ENCODE measurements at places on chromosomes 4 and X.

- DNase-seq: no peak
These were observed 154.5 kb downstream of the GASK1B start for GRCh38 chr4:158018221-158018830.

DNA sequence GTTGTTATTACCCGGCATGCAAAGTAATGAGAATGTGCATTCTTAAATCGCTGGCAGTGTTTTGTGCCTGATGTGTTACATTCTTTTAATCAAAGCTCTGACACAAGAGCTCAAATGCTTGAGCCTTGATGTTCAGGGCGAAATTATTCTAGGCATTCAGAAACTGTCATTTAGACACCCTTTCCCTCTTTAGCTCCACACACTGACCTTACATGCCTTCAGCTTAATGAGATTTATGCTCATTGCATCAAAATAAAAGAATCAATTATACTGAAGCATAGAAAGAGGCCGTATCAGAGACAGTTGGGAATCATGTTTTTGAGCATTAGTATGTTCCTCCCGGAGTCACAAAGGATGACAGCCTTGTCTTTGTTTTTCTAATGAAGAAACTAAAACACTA lies 56.7 kb downstream of the FAM114A1 start:
- no peak for DNase-seq

- DNase-seq: no peak
These were observed 97.1 kb downstream of the LDB2 start for GRCh38 chr4:16801356-16801755.

DNA sequence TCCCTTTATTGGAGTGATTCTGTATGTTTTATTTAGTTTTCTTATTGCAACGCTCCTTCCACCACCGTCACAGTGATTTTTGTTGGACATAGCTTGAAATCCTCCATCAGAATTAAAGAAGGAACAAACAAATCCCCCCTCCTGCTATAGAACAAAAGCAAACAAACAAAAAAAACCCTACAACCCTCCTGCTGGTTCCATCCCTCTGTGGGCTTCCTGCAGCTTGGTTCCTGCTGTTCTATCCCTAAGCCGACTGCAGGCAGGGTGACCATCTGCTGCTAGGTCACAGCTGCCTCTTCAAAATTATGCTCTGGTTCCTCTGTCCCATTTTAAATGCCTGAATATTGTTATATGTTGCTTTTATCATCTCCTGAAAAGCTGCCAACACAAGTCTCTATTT lies 116.8 kb upstream of the AGA start:
- no peak for DNase-seq

- no peak for DNase-seq
These were observed 41.9 kb downstream of the PCDH19 start for GRCh38 chrX:100368167-100368566.

GRCh38 chr4:152936446-152937335 lies 568 bp downstream of the FHDC1 start:
- peak; percentile 56 for DNase-seq

GRCh38 chr4:61507091-61507490 lies 307.0 kb downstream of the ADGRL3 start:
- DNase-seq: no peak

DNA sequence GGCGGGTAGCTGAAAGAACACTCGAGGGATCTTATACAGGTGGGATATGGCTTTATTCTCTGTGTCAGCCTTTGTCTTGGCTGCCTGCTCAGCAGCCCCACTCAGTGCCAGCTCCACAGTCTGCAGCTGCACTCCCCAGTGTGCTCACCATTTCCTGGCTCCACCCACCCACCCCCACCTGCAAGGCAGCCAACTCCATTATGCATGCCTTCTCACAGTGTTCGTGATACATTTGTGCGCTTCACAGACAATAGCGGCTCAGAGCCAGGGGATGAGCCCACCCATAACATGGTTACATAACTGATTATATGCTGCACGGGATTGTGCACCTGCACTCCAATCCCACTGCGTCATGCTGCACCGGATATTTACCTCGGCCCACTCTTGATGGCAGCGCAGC lies 8.8 kb upstream of the TMEM128 start:
- DNase-seq: no peak

GRCh38 chr4:99875071-99875470 lies 19.2 kb downstream of the LAMTOR3 start:
- no peak for DNase-seq

DNA sequence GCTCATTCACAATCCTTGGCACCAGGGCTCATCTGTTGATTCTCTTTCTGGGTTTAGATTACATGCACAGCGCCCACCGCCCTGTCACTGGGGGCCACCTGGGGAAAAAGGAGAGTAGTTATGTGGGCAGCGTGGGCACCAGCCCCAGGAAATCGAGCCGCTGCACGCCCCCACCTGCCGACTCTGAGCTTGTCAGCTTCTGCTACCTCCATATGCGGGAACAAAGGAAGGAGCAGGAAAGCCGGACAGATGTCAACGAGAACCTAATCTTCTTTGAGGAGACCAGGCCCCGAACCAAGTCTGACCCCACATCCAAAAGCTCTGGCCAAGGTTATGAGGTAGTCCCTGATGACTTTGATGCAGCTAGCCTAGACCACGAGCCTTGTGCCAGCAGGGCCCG lies 31.0 kb upstream of the PRPS1 start:
- no peak for DNase-seq

DNA sequence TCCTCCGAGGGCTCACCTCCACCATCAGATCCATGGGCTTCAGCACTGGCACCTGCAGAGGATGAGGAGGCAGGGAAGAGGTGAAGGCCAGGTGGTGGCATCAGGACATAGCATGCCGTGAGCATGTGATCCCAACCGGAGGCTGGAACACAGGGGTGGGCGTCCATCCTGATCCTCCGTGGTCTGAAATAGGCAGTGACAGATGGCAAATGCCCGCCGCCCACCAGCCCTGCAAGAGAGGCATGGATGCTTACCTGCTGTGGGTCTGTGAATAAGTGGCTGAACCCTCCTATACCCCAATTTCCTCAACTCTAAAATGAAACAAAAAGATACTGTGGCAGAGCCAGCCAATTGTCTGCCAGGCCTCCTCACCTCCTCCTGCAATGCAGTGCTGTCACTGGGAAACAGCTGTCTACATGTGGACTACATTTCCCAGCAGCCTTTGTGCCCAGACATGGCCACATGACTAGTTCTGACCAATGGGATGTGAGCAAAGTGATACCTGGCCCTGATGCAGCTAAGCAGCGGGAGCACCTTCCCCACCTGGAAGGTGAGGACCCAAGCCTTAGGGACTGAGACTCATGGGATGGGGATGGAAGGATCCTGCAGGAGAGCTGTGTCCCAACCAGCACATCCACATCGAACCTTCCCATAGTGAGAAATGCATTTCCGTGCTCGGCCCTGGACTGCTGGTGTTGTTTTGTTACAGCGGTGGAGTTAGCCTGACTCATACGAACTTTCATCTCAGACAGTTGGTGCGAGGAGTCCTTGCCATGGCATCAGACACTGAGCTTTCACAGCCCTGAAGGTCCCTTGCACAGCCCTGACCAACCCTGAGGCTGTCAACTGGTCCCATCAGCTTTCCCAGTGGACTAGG lies 99.5 kb downstream of the PPP2R2C start:
- DNase-seq: no peak

GRCh38 chr4:150079081-150079581 lies 886 bp downstream of the DCLK2 start:
- peak; percentile 37 for DNase-seq

DNA sequence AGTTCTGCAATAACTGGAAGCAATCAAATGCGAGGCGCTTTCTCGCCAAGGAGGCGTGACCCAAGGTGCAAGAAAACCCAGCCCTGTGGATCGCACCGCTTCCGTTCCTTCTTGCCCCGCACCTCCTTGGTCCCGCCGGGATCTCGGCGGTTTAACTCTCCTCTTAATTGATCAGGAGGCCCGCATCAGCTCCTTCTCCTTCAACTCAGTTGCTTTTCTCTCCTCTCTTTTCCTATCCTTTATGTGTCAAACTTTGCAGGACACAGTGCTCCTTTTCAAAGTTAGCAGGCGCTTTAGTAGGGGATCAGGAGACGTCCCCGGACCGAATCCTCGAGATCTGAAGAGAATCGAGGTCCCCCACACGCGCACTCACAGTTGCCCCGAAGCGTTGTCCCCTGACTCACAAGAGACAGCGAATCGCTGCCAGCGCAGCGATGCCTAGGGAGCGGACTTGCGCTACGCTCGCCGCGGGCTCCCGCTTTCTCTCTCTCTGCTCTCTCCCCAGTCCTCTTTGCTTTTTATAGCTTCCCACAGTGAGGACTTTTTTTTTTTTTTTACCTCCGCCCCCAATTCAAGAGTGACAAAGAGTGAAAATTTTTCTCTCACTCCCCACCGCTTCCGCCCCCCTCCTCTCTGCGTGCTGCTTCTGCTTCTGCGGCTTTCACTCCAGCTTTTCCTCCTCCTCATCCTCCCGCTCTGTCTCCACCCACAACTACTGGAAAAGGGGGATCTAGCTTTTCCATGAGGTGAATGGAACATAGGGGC lies at the start of gene DKK2:
TSS of gene DKK2 (minus strand) at position 495 of the 765 bp plus-strand sequence. CDS start 722 bp downstream, outside the sequence.
- DNase-seq: peak; percentile 10
